ENCODE measurements at places on chromosomes 2 and 18.

DNA sequence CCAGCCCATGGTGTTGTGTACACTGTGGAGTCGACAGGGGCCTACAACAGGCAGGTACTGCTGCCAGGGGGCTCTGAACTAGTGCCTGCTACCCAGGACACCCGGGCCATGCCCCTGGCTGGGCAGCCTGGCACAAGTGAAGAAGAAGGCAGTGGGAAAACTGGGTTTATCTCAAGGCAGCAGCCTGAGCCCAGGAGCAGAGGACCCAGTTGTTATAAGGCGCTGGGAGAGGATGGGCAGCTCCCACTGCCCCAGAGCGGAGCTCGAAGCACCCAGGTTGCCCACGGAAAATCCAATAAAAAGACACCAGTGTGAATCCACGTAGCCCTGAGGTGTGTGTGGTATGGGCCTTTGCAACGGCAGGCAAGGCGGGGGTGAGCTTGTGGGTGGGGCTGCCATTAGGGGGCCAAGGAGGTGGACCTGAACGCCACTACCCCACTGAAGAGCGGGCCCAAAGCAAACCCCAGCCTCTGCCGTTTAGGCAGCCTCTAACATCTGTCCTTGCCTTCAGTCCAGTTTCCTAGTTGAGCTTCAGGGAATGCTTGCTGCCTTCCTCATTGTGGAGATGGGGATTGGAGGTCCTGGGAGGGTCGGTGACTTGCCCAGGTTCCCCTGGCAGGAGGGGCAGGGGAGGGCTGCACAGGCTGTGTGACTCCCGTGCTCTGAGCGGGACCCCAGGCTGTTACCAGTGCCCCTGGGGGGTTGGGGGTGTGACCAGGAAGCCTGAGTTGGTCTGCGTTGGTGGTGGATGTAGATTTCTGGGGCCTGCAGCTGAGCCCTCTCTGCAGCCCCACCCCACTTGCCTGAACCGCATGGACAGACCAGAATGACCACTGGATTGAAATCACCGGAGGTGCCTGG, 16.0 kb downstream of the ARID5A start:
- DNase-seq = no peak

DNA sequence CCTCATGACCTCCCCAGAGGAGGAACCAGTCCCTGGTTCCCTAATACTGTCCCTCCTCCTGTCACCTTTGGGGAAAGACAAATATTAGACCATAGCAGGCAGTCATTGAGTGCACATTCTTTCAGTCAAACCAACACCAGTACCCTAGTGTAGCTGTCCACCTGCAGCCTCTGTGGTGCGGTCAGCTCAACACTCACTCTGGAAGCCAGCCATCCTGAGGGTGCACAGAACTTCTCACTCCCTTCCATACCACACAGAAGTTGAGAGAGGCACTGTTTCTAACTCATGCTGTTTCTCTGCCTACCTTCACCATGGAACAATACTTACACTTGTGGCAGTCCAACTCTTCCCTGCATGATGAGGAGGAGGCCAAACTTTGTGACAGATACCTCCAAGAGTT, 232.6 kb upstream of the FBXO11 start:
- DNase-seq = no peak

GRCh38 chr18:50629148-50629631, 69.3 kb downstream of the MAPK4 start:
- DNase-seq = no peak

DNA sequence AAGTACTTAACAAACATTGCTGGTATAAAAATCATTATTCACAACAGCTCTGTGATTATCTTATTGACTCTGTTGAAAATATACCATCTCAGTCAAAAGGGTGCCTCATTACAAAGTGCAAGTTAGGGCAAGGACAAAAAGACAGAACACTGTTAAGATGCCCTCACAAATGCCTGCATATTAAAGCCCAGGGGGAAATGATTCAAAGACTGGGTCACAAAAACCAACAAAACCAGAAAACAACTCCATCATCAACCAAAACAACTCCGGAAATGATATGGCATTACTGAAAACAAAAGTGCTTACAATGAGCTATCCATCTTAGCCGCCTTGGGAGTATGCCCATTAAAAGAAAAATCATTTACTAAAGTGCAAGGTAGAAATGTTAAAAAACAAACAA, 9.9 kb downstream of the PLA2R1 start:
- no peak for DNase-seq

Data from femur (tissue), 1 donor.